Vagina (tissue), 2 donors: ENCODE measurements at places on chromosomes 13 and 19.

- DNase-seq, result no peak
Observed at GRCh38 chr13:69109891-69110525, 997.6 kb upstream of the ATXN8OS start.

DNA sequence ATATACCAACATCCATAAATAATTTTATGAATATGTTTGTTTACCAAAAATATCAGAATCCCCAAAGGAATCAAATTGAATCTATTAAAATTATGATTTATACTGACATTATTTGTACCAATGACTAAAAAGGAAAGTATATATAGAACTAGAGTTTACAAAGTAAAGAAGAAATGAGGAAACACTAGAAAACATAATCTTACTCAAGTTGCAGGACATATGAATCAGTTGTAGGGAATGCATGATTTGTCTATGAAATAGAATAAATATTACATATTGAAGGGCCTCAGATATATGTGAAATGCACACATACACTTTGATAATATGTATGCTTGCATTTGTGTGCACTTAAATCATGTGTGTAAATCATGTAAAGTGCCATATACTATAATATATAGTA lies 1466.4 kb downstream of the EFNB2 start:
- DNase-seq, result no peak

GRCh38 chr13:44899967-44900366 lies 89.3 kb downstream of the NUFIP1 start:
- DNase-seq, result no peak

DNA sequence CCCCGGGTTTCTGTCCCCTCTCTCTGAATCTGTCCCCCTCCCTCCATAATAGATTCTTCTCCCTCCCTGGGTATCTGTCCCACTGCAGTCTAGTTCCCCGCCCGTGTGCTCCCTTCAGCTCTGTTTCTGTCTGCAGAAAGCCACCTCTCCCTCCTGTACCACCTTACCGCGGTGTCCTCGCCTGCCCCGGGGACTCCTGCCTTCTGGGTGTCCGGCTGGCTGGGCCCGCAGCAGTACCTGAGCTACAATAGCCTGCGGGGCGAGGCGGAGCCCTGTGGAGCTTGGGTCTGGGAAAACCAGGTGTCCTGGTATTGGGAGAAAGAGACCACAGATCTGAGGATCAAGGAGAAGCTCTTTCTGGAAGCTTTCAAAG lies 1.3 kb downstream of the FCGRT start:
- no peak for DNase-seq

DNA sequence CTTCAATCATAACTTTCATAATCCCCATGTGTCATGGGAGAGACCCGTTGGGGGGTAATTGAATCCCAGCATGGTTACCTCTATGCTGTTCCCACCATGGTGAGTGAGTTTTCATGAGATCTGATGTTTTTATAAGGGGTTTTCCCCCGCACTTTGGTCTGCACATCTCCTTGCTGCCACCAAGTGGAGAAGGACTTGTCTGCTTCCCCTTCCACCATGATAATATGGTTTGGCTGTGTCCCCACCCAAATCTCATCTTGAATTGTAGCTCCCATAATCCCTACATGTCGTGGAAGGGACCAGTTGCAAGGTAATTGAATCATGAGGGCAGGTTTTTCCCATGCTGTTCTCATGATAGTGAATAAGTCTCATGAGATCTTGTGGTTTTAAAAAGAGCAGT lies 524.9 kb downstream of the SLITRK5 start:
- DNase-seq, result no peak

DNA sequence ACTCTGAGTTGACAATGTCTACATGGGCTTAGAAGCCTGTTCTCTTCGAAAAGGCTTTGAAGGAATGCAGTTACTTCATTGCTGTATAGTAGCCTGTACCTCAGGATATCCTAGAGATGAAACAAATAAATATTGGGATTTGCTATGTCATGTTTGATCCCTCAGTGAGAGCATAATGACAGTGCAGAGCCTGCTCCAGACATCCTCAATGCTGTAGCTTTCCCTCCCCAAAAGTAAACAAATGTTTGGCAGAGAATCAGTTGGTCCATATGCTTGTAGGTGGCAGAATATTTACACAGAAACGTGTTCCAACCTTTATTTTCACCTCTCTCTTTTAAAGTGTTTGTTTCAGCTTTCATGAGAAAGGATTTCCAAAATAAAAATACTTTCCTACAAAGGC lies 515.3 kb upstream of the SGCG start:
- no peak for DNase-seq
